Activated CD4-positive, alpha-beta T cell treated with anti-CD3 and anti-CD28 coated beads, Interleukin-2, amount 10 ng/mL, durations not matched to agents 7 days and 5 days (primary cell): ENCODE measurements at places on chromosomes 6 and 20. TPM values are rescaled to one million over a fixed set of nuclear protein-coding genes. Genes with fewer than 3 reads are reported as not detected.

The SPEF1 gene
- total RNA-seq = 0.21 TPM

The BHLHE23 gene
- total RNA-seq = not detected

The TAAR8 gene
- not detected for total RNA-seq

The HRH3 gene
- not detected for total RNA-seq

The CRISP2 gene
- not detected for total RNA-seq

The C20orf204 gene
- total RNA-seq = 4.8 TPM

The ACTL10 gene
- 2.4 TPM for total RNA-seq

The ADAM33 gene
- total RNA-seq = not detected

The TGM3 gene
- total RNA-seq = not detected

The OR2J3 gene
- not detected for total RNA-seq

The FAM162B gene
- not detected for total RNA-seq

The SEMG1 gene
- not detected for total RNA-seq
